ENCODE measurements at places on chromosomes 2 and 18.

- no peak for DNase-seq
Measured at GRCh38 chr2:126722546-126722945, 66.6 kb downstream of the GYPC start.

DNA sequence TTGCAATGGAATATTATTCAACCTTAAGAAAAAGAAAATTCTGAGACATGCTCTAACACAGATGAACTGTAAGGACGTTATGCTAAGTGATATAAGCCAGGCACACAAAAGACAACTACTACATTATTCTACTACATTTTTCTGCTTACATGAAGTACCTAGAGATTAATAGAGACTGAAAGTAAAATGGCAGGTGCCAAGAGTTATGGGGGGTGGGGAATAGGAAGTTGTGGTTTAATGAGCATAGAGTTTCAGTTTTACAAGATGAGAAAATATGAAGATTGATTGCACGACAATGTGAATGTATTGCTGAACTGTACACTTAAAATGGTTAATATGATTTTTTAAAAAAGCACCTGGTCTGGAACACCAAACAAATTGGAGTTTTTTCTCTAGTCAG is 1231.6 kb upstream of the DDX18 start:
- no peak for DNase-seq

DNA sequence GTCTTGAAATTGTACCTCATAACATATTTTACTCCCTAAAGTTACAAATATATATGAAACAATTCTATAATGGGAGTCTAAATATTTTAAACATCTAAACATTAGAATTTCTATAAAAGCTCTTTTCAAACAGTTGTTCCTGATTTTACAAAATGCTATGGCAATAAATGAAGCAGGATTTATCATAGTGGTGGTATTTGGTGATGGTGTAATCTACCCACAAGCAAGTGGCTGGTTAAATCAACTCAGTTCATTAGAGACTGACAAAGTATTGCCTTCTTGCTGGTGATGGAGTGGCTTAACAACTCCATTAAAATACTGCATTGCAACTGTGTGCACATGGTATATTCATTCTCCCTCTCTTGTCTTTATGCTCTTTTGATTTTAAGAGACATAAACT is 138.9 kb downstream of the PMAIP1 start:
- DNase-seq = no peak

- no peak for DNase-seq
Measured at GRCh38 chr18:73485166-73485565, 617.4 kb upstream of the NETO1 start.

- no peak for DNase-seq
Measured at GRCh38 chr2:48439102-48439501, 90.9 kb upstream of the STON1 start.

DNA sequence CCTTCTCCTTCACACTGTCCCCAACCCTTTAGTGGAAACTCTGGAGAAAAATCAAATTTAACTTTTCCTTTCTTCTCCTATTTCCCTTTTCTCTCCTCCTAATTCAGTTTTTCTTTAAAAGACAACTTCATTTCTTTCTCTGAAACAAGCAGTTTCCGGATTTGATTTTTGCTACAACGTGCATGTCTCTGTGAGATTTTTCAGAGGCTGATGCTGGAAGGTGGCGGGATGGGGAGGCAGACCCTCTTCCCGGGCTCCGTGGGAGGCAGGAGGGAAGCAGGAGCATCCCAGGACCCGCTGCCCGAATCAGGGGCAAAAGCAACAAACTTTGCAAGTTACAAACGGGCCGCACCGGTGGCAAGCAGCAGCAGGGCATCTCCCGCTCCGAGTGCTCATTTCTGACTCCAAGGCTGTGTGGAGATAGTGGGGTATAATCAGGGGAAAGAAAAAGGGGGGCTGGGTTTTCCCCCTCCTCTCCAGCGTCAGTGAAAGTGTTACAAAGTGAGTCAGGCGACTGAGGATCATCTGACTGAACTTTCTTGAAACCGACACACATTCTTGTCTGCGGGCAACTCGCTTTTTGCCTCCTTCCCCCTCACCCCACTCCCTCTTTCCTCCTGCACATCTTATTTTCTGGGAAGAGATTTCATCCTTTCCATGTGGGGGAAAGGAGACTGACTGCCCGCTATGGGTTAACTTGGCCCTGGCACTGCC is 6.4 kb downstream of the ZEB2 start:
- DNase-seq = no peak

DNA sequence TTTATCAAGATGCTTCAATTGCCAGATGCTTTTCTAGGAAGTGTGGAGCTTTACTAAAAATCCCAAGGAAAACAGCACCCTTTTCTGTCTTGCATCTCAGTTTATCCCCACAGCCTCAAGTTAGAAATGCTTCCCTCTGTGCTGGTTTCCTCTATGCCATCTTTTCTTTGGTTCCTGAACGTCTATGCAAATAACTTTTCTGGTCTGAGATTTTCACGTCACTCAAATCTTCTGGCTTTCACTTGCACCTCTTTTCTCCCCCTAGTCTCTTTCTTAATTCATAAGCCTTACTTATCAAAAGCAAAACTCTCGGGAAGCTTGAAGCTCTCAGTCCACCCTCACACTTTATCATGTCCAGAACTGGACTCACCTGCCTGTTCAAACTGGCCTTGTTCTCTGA is 33.9 kb downstream of the ARHGAP25 start:
- DNase-seq = no peak

DNA sequence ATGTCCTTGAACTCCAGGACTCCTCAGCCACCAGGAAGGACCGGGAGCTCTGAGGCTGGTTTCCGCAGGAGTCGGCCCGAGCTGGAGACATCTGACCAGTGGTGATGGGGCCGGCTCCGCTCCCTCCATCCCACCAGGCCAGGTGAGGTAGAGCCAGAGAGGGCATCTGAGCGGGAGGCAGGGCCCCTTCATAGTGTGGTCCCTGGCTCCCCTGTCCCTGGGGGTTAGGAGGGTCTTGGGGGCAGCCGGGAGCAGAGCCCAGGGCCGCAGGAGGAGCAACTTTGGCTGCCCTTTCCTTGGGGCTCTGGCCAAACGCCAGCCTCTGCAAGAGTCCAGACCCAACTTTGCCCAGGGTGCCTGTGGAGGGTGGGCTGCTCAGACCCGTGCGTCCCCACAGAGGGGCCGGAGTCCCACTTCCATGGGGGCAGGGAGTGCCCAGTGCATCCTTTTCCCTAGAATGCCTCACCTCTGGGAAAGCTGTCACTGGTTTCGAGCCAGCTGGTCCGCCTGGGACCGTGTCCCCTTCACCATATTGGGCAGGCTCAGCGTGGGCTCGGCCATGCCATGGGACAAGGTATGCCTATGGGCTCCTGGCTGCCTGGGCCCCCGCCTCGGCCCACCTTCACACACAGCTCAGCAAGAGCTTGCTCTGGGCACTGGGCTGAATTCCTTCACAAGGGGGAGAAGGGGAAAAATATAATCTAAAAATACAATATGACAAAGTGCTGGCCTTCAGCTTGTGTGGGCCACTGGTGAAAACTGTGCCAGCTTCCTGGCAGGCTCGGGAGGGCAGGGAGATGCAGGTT is 148.6 kb downstream of the TWIST2 start:
- DNase-seq = no peak

DNA sequence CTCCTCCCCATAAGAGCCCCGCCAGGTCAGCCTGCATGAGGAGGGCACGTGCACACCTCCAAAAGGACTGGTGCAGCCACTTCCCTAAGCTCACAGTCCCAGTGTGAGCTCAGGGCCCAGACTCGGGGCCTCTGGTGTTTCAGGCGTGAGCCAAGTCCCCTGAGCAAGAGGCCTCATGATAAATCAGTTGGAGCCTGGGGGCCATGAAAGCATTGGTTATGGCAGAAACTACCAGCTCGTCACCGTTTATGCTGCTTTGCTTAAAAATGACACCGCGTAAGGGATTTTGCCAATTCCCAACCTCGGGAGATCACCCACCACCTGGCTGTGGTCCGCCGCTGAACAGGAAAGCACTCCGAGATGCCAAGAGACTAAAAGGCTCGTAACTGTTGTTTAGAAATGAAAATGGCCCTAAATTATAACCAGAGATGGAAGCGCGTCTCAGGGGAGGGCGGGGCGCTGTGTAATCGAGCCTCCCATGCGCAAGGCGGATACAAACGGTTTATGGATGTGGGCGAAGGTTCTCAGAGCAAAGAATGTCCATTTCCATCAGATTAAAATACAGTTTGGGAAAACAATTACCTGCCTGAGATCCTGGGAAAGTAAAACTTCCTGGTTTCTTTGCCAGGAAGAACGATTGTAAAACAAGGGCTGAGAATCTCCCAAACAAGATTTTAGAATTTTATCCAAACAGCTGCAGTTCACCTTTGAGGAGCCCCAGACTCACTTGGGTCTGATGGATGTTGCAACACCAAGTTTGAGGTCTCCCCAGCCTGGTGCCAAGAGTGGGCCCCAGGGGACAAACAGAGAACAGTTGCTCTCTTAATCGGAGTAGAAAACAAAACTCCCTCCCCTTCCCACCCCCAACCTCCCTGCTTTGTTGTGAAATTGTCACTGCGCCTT is 141.4 kb downstream of the BCL2 start:
- DNase-seq = no peak

DNA sequence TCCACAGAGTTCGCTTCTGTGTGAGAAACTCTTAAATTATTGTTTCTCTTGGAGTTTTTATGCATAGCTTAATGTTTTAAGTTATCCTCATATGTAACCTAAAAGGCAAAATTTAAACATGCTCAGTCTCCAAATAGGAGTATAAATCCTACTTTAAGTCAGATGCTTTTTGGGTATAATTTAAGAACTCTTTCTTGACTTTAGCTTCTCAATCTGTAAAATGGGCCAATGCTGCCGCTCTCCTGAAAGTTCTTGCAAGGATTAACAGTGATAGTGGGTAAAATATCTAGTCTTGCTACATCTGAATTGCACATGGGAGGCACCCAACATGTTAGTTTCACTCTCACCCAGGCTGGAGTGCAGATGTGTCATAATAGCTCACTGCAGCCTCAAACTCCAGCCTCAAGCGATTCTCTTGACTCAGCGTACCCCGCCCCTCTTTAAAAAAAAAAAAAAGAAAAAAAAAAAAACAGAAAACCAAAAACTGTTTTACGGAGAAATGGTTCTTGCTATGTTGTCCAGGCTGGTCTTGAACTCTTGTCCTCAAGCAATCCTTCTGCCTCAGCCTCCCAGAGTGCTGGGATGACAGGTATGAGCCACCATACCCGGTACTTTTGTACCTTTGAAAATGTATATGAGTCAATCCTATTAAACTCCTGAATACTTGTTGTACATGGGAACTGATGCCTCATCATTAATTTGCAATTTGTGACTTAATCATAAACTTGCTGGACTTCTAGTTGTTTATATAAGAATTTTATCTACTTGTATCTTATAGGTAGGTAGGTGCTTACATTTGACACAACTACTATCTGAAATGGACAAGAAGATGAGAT is 1.8 kb downstream of the FBXO48 start:
- no peak for DNase-seq

DNA sequence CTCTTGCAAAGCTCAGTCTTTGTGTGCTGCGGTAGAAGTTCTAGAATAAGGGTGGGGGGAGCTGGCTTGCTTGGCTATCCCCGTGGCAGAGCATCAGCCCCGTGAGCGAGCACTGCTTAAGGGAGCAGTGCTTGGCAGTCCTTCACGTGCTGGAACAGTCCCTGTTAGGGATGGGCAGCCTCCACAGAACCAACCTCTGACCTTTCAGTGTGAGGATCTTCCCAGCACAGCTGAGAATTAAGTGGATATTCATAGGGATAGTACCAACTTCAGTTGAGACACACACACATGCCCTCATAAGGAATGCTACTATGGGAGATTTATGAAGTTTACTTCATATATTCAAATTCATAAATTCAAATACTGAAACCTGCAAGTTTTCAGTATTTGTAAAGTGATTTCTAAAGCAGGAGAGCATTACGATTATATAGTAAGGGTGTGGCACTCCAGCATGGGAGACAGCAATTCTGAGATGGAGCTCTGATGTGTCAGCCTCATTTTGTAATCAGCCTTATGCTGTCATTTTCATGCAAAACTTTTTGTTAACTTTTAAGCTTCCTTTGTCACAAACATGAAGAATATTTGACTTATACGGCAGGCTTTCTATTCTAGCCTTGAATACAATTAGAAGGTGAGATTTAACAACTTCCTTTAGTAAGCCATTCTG is 39.5 kb downstream of the ATP9B start:
- no peak for DNase-seq

GRCh38 chr2:46097714-46098480 is 199.3 kb upstream of the EPAS1 start:
- no peak for DNase-seq

GRCh38 chr2:166329465-166329864 is 46.3 kb downstream of the SCN9A start:
- DNase-seq = no peak

GRCh38 chr2:154720651-154721050 is 22.2 kb downstream of the KCNJ3 start:
- no peak for DNase-seq

DNA sequence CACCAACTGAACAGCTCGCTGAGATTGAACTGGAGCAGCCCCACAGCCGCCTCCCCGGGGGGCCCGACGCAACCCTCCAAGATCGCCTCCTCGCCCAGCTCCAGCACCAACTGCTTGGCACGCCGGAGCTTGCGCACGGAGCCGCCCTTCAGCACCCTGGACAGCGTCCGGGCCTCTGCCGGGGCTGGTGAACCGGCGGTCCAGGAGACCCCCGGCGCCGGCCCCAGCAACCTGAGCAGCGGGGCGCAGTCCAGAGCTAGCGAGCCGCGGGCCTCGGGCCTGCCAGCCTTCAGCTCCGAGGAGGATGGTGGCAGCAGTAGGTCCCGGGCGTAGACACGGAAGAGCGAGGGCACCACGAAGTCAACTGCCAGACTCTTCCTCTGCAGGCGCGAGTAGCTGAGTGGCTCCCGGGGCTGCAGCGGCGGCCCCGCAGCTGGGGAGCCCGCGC is 1.2 kb downstream of the ALK start:
- DNase-seq = no peak

DNA sequence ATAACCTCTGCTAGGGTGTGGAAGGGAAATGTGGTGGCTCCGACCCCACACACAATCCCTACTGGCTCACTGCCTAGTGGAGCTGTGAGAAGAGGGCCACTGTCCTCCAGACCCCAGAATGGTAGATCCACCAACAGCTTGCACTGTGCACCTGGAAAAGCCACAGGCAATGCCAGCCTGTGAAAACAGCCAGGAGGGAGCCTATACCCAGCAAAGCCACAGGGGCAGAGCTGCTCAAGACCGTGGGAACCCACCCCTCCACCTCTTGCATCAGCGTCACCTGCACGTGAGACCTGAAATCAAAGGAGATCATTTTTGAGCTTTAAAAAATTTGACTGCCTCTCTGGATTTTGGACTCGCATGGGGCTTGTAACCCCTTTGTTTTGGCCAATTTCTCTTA is 249.0 kb upstream of the CDH2 start:
- no peak for DNase-seq

DNA sequence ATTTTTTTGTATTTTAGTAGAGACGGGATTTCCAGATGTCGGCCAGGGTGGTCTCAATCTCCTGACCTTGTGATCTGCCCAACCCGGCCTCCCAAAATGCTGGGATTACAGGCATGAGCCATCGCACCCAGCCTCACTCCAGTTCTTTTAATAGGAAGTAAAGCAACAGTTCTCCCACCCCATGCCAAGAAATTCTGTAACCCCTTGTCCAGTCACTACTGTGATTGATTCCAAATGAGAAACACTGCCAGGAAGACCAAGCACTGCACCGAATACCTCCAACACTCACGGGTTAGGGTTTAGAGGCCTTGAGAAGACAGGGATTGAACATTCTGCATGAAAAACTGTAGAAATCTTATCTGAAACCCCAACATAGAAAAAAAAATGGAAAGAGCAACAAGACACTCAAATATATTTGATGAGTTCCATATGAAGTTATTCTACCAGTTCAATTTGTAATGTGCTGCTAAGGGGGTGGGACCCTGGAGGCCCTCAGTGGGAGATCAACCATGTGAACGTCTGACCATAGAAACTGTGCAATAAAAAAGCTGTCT is 48.2 kb upstream of the BIN1 start:
- DNase-seq = no peak
